ENCODE measurements at places on chromosomes 12 and 14.

DNA sequence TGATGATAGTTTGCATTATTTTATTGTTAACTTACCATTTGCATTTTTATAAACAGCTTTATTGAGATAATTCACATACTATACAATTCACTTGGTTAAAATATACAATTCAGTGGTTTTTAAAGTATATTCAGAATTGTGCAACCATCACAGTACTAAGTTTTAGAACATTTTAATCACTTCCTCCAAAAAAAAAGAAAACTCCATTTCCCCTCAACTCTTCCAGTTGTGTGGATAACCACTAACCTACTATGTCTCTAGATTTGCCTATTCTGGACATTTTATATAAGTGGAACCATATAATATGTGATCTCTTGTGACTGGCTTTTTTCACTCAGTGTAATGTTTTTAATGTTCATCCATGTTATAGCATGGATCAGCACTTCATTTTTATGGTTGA, 41.3 kb downstream of the WNK1 start:
- DNase-seq, result no peak

- DNase-seq, result peak; percentile 84
These were observed 31.4 kb downstream of the VWF start for GRCh38 chr12:6092784-6093722.

DNA sequence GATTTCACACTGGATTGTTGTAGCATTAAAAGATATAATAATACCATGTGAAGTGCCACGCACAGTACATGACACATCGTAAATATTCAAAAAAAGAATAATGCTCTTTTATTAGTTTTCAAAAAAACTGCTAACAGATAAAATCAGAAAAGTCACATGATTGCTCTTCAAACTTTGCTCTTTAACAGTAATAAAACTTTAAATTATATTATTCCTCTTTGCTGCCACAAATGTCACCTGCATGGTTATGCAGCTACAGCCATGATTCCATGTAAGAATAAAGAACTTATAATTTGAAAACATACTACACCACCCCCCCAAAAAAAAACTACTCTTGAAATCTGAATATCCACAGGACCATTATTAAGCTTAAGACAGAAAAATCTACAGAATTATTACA, 90.0 kb downstream of the SLC2A13 start:
- no peak for DNase-seq

DNA sequence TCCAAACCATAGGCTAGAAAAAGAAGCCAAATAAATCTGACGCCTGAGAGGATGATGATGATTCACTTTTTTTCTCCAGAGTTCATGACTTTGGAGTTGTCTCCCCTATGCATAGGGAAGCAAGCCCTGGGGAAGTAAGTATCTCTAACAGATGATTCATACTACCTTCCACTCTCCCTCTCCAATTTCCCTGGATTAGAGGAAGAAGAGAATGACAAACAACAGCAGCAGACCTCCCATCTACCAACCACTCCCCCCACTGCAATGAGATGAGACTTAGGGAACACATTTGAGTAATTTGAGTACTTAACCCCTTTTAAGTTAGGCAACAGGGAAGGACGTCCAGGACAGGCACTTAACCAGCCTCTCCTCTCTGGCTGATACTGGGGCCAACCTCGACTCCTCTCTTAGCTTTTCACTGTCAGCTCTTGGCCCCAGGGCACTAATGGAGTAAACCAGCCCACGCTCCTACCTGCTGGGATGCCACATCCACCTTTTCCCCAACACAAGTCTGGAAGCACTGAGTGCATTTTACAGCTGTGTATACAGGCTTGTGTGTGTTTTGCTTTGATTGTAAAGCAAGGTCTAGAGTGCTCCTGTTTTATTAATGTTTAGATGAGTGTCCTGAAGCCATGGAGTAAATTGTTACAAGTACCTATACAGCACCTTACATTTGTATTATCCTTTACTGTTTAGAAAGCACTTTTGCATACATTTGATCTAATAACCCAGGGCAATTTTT, 180.7 kb downstream of the PHLDA1 start:
- peak; percentile 48 for DNase-seq

- DNase-seq, result no peak
These were observed 382.1 kb downstream of the TMEM121 start for GRCh38 chr14:105908481-105908911.

DNA sequence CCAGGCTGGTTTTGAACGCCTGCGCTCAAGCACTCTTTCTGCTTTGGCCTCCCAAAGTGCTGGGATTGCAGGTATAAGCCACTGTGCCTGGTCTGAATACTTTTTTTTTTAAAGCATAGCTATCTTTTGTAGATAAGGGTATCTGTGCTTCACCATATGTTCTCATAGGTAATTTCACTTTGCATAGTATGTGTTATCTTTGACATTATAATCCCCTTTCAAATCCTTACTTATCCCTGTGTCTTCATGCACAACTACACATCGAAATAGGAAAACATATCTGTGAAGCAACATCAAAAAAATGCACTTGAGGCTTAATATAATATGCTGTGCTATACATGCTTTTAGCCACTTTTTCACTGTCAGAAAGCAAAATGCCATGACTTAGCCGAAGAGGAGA, 94.1 kb downstream of the SLC35F4 start:
- no peak for DNase-seq

GRCh38 chr12:132205271-132206045, 61.2 kb downstream of the NOC4L start:
- DNase-seq, result no peak

DNA sequence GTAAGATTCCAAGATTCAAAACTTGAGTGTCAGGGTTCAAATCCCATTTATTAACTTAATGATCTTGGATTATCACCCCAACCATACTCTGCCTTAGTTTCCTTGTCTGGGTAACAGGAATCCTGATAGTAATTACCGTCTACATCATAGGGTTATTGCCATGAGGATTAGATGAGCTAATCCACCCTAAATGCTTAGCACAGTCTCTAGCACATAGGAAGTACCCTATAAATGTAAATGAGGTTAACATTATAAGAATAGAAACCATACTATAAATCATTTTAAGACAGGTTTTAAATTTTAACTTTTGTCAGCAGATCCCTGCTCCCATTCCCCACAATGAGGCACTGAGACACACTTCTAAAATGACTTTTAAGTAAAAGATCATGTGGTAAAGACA, 36.5 kb downstream of the DBX2 start:
- no peak for DNase-seq

- DNase-seq, result peak; percentile 82
These were observed 82.5 kb upstream of the EVL start for GRCh38 chr14:99982537-99983250.

- DNase-seq, result no peak
These were observed 148.3 kb downstream of the SAMD4A start for GRCh38 chr14:54715239-54715638.

DNA sequence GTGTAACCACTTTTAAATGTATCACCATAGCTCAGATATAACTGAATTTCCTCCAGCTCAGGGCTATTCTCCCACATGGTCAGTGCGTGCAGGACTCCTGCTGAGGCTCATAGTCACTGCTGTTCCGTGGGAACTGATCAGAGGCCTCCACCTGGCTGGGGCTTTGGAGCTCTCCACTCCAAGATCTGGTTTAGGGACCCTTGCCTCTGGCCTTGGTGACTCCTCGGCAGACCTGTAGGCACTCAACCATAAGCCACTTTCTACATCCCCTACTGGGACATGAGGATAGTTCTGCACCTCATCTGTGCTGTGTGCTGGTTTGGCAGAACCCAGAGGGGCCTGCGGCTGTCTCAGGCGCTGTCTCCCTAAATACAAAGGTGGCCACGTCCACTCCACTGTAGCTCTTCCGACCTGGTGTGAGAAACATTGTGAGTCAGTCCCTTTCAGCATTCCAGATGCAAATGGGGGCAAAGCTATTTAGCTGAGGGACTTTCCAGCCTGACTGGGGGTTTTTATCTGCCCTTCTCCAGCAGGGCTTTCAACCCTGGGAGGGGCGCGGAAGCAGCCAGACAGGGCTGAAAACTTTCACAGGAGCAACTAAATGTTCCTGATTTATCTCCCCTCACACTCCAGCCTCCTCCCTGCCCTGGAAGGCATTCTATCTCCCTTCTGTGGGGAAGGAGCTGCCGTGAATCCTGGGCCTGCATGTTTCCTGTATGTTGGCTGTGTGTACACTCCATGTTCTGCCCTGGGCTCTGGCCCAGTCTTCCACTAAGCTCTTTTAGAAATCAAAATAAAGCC, 218.3 kb upstream of the DAAM1 start:
- peak; percentile 79 for DNase-seq

DNA sequence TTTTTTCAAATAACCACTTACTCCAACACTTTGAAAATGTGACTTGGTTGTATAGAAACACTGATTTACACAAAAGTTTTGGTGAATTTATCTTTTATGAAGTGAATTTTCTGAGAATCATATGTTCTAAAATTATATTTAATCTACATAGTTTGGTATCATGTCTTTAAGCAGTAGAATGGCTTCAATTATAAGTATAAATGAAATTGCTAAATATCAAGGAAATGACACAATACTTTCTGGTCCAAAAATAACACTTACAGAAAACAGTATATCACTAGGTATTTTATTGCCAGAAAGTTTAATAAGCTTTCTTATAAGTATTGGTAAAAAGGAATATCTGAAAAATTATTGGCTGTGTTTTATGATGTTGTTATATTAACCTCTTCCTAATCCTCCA, 90.9 kb downstream of the SRGAP1 start:
- no peak for DNase-seq

- DNase-seq, result no peak
These were observed 14.8 kb upstream of the DHRS2 start for GRCh38 chr14:23621204-23621931.

- DNase-seq, result peak; percentile 72
These were observed 27.9 kb downstream of the CCNK start for GRCh38 chr14:99508896-99509629.

- DNase-seq, result peak; percentile 89
These were observed 1.4 kb downstream of the PLXNC1 start for GRCh38 chr12:94149781-94150239.

- DNase-seq, result no peak
These were observed 219.7 kb downstream of the SLC25A21 start for GRCh38 chr14:36952689-36953088.

Data from endodermal cell (in vitro differentiated cells).